ENCODE measurements at places on chromosomes 4 and X. TPM values are rescaled to one million over a fixed set of nuclear protein-coding genes. Genes with fewer than 3 reads are reported as not detected.

Gene FRYL
- total RNA-seq = 15.0 TPM

GRCh38 chrX:119495734-119496726 is 27.8 kb downstream of the SLC25A5 start:
- no peak for DNase-seq
- no peaks in the 10 kb centered on the region for H3K36me3 ChIP-seq
- no peaks in the 10 kb centered on the region for H3K4me1 ChIP-seq
- H3K27ac ChIP-seq = no peak overlapping the region

GRCh38 chr4:124941267-124941666 is 228.7 kb upstream of the ANKRD50 start:
- no peaks in the 10 kb centered on the region for H3K36me3 ChIP-seq
- peaks cover 39% of the 10 kb centered on the region for H3K4me1 ChIP-seq
- H3K27ac ChIP-seq = peak overlapping the region; percentile 20
- no peaks in the 10 kb centered on the region for H3K27me3 ChIP-seq
- H3K4me3 ChIP-seq = no peak overlapping the region

Gene TMPRSS11F
- total RNA-seq = not detected

- no peaks in the 10 kb centered on the region for H3K36me3 ChIP-seq
- H3K27ac ChIP-seq = no peak overlapping the region
- no peak overlapping the region for H3K4me3 ChIP-seq
- DNase-seq = no peak
These were observed 27.9 kb downstream of the SLC4A4 start for GRCh38 chr4:71366766-71367165.

DNA sequence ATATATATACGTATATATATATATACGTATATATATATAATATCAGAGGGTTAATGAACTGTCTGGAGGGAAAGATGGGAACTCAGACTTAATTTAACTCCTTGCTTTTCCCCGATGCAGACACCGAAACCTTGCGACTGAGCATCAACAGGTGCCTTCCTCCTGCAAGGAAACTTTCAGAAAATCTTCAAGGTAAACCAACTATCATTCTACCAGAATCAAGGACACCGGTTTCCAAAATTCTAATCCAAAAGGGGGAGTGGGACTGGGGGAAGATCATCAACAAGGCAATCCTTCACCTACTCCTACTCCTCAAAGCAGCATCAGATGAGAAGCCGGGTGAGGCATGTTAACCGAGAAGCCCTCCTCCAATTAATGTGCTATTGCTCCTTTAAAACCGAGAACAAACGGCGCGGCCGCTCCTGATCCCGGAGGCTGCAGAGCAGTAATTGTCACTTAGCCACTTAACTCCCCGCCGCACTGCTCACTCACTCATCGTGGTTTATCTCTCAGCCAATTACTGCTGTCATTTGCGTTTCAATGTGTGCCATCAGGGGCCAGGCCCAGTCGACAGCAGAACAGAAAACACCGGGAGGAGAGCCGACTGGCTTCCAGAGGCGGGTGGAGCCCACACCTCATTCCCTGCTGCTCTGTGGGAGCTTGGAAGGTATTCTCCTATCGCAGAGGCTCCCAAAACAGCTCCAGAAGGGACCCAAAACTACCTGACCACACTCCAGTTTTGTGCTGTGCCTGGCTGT is 61.7 kb downstream of the MAML3 start:
- no peaks in the 10 kb centered on the region for H3K36me3 ChIP-seq
- H3K4me3 ChIP-seq = peak overlapping the region; percentile 62
- peaks cover 49% of the 10 kb centered on the region for H3K4me1 ChIP-seq
- H3K27ac ChIP-seq = peak overlapping the region; percentile 84

- no peaks in the 10 kb centered on the region for H3K36me3 ChIP-seq
- H3K4me1 ChIP-seq = no peaks in the 10 kb centered on the region
- H3K27ac ChIP-seq = no peak overlapping the region
- no peak overlapping the region for H3K4me3 ChIP-seq
- no peak for DNase-seq
These were observed 78.2 kb downstream of the OPHN1 start for GRCh38 chrX:68354879-68355628.

Gene NAP1L3
- 0.23 TPM for total RNA-seq

Gene NHS
- 0.38 TPM for total RNA-seq

Gene ZBTB33
- 8.6 TPM for total RNA-seq

- H3K27ac ChIP-seq = no peak overlapping the region
- H3K36me3 ChIP-seq = no peaks in the 10 kb centered on the region
- peaks cover 16% of the 10 kb centered on the region for H3K27me3 ChIP-seq
These were observed 95.8 kb downstream of the NHSL2 start for GRCh38 chrX:72006461-72006860.

Gene RHOXF1
- total RNA-seq = not detected

Gene DOK7
- 3.4 TPM for total RNA-seq

- no peaks in the 10 kb centered on the region for H3K27me3 ChIP-seq
- no peak for DNase-seq
- H3K4me1 ChIP-seq = no peaks in the 10 kb centered on the region
- H3K27ac ChIP-seq = no peak overlapping the region
These were observed 95.4 kb upstream of the BANK1 start for GRCh38 chr4:101695176-101695575.

- no peak overlapping the region for H3K4me3 ChIP-seq
- no peaks in the 10 kb centered on the region for H3K4me1 ChIP-seq
- DNase-seq = no peak
- no peaks in the 10 kb centered on the region for H3K36me3 ChIP-seq
These were observed 36.7 kb upstream of the ARHGAP6 start for GRCh38 chrX:11702420-11702819.

- no peak for DNase-seq
- no peak overlapping the region for H3K27ac ChIP-seq
- H3K4me3 ChIP-seq = no peak overlapping the region
- H3K4me1 ChIP-seq = no peaks in the 10 kb centered on the region
- H3K36me3 ChIP-seq = no peaks in the 10 kb centered on the region
- no peaks in the 10 kb centered on the region for H3K27me3 ChIP-seq
These were observed 18.0 kb downstream of the GPR143 start for GRCh38 chrX:9747644-9748043.

DNA sequence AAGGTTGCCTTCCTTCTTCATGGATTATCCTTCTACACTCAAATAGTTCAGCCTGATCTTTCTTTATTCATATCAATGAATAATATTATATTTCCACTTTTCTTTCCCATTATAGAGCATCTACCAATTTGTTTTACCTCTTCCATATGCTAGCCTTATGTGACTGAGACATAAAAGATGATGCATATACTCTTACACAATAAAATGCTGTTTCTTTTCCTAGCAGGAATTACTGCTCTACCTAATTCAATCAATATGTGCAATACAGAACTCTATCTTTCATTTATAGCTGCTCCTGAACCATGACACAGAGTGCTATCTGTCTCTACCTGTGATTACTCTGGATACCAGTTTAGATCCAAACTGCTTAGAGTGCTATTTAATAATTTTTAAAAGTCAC is 2334.0 kb downstream of the PCDH7 start:
- DNase-seq = no peak
- H3K27ac ChIP-seq = no peak overlapping the region
- no peaks in the 10 kb centered on the region for H3K4me1 ChIP-seq
- no peak overlapping the region for H3K4me3 ChIP-seq

- no peak for DNase-seq
- H3K36me3 ChIP-seq = no peaks in the 10 kb centered on the region
- H3K4me3 ChIP-seq = no peak overlapping the region
- H3K4me1 ChIP-seq = no peaks in the 10 kb centered on the region
- no peak overlapping the region for H3K27ac ChIP-seq
These were observed 170.0 kb upstream of the RPL34 start for GRCh38 chr4:108450236-108450898.

Gene AMBN
- total RNA-seq = not detected

Gene PPP1R2C
- not detected for total RNA-seq

DNA sequence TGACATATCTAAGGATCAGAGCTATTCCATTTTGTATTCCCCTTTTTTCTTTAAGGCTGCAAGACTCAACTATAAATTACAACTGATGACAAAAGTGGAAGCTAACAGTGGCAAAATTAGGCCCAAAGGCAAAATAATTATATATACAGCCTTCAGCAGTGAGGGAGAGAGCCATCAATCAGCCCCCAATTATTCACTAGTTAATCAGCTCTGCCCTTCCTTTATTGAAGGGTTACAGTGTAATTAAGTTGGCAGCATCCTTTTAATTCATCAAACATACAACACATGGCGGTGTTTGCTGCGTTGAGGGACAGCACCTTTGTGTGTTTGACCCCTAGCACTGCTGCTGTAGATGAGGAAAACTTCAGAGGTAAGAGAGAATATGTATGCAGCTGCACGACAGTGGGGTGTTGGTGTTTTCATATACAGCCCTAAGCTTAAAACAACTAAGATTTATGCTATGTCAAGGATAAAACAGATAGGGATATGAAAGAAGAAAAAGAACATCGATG is 973.9 kb upstream of the POU3F4 start:
- H3K36me3 ChIP-seq = no peaks in the 10 kb centered on the region
- no peak for DNase-seq
- no peak overlapping the region for H3K4me3 ChIP-seq
- no peak overlapping the region for H3K27ac ChIP-seq
- no peaks in the 10 kb centered on the region for H3K27me3 ChIP-seq

- peak overlapping the region; percentile 87 for H3K4me3 ChIP-seq
- H3K36me3 ChIP-seq = no peaks in the 10 kb centered on the region
- DNase-seq = no peak
- peak overlapping the region; percentile 67 for H3K27ac ChIP-seq
These were observed 383 bp upstream of the TBC1D19 start for GRCh38 chr4:26583538-26583864.

- no peaks in the 10 kb centered on the region for H3K27me3 ChIP-seq
- H3K27ac ChIP-seq = no peak overlapping the region
- no peak overlapping the region for H3K4me3 ChIP-seq
- H3K36me3 ChIP-seq = no peaks in the 10 kb centered on the region
These were observed 4.0 kb downstream of the PRPS1 start for GRCh38 chrX:107632346-107632745.

Gene IL15
- 2.4 TPM for total RNA-seq

- H3K4me1 ChIP-seq = no peaks in the 10 kb centered on the region
- H3K27ac ChIP-seq = no peak overlapping the region
- no peaks in the 10 kb centered on the region for H3K36me3 ChIP-seq
- no peaks in the 10 kb centered on the region for H3K27me3 ChIP-seq
- DNase-seq = no peak
- H3K4me3 ChIP-seq = no peak overlapping the region
These were observed 41.5 kb downstream of the CLCN4 start for GRCh38 chrX:10198254-10198653.

GRCh38 chr4:24871210-24871609 is 41.6 kb downstream of the CCDC149 start:
- H3K27ac ChIP-seq = no peak overlapping the region
- no peak overlapping the region for H3K4me3 ChIP-seq
- no peaks in the 10 kb centered on the region for H3K27me3 ChIP-seq
- peaks cover 30% of the 10 kb centered on the region for H3K36me3 ChIP-seq

Gene SPARCL1
- total RNA-seq = 122 TPM

GRCh38 chr4:99574530-99575324 is at the start of gene MTTP:
MTTP (plus strand) TSS chr4:99574824; CDS start chr4:99574910, 86 bp downstream.
- peak within 1 kb of the TSS; percentile 5 for H3K4me3 ChIP-seq
- H3K4me1 ChIP-seq = peaks cover 14% of the 10 kb centered on the region
- H3K27ac ChIP-seq = peak within 1 kb of the TSS; percentile 57
- H3K36me3 ChIP-seq = no peaks in the 10 kb centered on the region

GRCh38 chrX:78514852-78515251 is 144.3 kb downstream of the RTL3 start:
- no peak for DNase-seq
- no peak overlapping the region for H3K4me3 ChIP-seq
- H3K4me1 ChIP-seq = no peaks in the 10 kb centered on the region
- H3K36me3 ChIP-seq = no peaks in the 10 kb centered on the region
- H3K27ac ChIP-seq = no peak overlapping the region
- no peaks in the 10 kb centered on the region for H3K27me3 ChIP-seq

Gene ANAPC4
- total RNA-seq = 12.7 TPM

DNA sequence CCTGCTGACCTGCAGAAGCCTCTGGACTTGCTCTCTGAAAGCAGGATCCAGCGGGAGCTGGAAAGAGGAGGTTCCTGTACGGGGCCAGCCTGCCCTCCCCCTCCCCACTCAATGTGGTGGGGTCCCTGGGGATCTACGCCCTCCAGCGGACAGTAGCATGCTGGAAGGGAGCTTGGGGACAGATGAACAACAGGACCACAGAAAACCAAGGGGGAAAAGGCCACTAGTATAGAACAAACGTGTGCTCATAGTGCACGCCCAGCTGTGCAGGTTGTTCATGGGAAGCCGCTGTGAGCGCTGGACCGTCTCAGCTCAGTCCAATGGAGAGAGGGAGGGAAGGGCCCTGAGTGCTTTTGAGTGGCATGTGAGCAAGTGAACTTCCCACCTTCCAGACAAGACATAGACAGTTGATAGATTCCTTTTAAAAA is 15.8 kb downstream of the HMX1 start:
- DNase-seq = no peak
- H3K4me1 ChIP-seq = no peaks in the 10 kb centered on the region

Gene RGN
- total RNA-seq = 6.1 TPM

Gene SYP
- total RNA-seq = 0.63 TPM

- no peak overlapping the region for H3K27ac ChIP-seq
- H3K36me3 ChIP-seq = no peaks in the 10 kb centered on the region
- no peak for DNase-seq
- no peaks in the 10 kb centered on the region for H3K4me1 ChIP-seq
These were observed 232.8 kb downstream of the GALNTL6 start for GRCh38 chr4:172045981-172046380.

Gene IL1RAPL2
- not detected for total RNA-seq

DNA sequence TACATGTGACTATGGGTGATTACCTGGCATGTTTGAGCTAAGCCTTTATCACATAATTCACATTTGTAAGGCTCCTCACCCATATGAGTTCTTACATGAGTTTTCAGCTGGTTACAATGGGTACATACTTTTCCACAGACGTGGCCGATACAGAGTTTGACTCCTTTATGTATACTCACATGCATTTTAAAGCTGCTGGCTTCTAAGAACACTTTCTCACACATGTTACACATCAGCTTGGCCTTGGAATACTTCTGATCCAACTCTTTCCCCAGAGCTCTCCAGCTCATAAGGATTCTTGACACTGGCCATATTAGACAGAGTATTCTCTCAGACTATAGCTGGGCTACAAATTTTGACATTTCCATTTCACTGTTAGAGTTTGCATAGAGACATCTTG is 66.3 kb downstream of the TAB3 start:
- no peaks in the 10 kb centered on the region for H3K36me3 ChIP-seq
- H3K27me3 ChIP-seq = no peaks in the 10 kb centered on the region
- H3K4me1 ChIP-seq = no peaks in the 10 kb centered on the region
- H3K27ac ChIP-seq = no peak overlapping the region
- H3K4me3 ChIP-seq = no peak overlapping the region

DNA sequence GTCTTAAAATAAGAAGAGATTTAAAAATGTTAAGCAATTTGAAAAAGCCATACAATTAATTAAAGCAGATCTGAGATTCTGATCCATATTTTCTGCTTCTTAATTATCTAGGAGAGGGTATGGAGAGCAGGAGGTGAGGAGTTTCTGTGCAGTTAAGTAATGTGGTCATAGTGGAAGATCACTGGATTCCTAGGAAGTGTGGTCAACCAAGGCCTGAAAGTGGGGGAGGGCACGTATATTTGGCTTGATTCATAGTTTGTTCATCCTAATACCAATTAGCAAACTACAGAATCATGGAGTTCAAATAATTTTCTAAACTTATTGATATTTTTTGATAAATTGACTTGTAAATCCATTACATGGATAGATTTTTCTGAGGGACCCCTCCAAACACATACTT is 768.3 kb downstream of the RAPGEF2 start:
- no peak overlapping the region for H3K27ac ChIP-seq
- no peak overlapping the region for H3K4me3 ChIP-seq
- no peaks in the 10 kb centered on the region for H3K27me3 ChIP-seq

Gene UGT8
- not detected for total RNA-seq

- no peak overlapping the region for H3K4me3 ChIP-seq
- no peaks in the 10 kb centered on the region for H3K27me3 ChIP-seq
- no peak for DNase-seq
- no peak overlapping the region for H3K27ac ChIP-seq
These were observed 177.8 kb upstream of the GK2 start for GRCh38 chr4:79585834-79586233.

Data from psoas muscle (tissue), 8 donors.